ENCODE measurements at places on chromosomes 7 and 10.

GRCh38 chr7:149872419-149873073, 1.2 kb upstream of the ATP6V0E2 start:
- peak; percentile 50 for DNase-seq

GRCh38 chr7:128948976-128949760, 11.4 kb downstream of the IRF5 start:
- no peak for DNase-seq

DNA sequence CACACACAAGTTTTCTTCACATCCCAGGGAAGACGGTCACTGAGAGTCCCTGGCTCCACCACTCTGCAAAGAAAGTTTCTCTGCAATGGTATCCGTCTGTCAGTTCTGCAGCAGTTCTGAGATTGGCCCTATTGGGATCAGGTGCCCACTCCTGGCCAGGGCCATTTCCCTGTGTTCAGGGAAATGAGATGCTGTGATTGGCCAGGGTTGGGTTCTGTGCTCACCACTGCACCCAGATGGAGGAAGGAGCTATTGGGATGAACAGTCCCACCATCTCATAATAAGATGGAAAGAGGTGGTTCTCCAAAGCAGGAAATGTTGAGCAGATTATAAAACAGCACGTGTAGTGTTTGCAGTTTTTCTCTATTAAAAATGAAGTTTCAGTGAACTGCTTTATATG, 13.3 kb upstream of the PIP4K2A start:
- DNase-seq: no peak

DNA sequence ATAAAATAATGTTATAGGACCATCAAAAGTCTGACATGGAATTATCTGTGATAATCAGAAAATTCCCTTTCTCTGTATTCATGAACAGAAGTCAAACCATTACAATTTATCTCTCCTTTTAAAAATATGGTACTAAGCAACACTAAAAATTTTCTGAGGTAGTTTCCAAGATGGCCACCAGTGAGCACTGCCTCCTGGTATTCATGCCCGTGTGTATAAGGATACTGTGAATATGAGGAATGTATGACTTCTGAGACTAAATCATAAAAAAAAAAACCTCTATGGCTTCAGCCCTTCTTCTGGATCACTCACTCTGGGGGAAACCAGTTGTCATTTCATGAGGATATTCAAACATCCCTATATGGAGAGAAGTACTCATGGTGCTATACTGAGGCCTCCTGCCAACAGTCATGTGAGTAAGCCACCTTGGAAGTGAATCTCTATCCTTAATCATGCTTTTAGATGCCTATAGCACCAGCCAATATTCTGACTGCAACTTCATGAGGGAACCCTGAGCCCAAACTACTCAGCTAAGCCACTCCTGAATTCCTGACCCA, 41.1 kb downstream of the SIRT1 start:
- DNase-seq: no peak

DNA sequence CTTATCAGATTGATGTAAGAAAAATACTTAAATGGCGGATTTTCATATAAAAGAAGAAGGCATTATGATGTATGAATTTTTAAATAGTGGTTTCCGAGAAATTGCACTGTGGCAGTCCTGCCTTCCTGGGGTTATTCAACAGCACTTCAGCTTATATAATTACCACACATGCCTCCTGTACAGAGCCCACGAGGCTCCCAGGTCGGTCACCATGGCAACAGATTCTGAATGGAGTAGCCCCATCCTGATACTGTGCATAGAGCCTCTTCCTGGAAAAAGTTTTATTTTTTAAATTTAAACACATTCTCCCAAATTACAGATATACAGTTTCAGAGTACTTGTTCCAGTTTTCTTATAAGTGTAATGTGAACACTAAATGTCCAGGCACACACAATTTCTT, 15.9 kb upstream of the ASB4 start:
- DNase-seq: no peak

GRCh38 chr10:131905603-131906268, 4.9 kb downstream of the PPP2R2D start:
- no peak for DNase-seq

- peak; percentile 23 for DNase-seq
Observed at GRCh38 chr7:92854501-92855238, 18.3 kb upstream of the CDK6 start.

GRCh38 chr10:73935895-73936294, 25.0 kb downstream of the PLAU start:
- no peak for DNase-seq

GRCh38 chr7:94059746-94060145, 55.6 kb upstream of the BET1 start:
- no peak for DNase-seq

DNA sequence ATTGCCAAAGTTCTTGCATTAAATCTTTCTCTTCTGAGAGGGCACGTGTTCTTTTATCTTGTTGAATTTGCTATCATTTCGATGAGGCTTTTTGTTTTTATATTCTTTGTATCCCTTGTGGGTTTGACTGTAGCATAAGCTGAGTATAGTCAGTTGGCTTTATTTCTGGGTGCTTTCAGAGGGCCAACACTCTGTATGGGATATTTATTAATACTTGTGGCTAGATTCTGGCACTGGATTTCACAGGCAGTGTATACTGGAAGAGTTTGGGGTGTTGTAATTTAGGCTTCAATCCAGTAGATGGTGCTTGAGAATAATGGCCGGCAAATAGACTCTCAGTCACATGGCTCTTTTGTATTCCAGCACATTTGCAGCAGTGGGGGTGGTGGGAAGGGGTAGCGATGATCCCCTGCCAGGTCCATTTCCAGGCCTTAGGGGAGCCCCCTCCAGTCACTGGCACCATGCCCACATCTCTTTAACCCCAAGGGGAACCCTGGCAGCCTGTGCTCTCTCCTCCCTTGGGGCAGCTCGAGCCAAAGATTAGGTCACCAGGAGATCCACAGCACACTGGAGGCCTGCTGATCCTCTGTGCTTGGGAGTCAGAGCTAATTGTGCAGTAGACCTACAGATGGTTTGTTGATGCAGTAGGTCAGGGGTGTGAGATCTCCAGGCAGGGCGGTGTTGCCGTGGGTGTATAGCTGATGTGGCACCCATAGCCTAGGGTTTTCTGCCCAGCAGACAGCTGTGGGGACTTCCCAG, 81.8 kb downstream of the PTPN20 start:
- DNase-seq: no peak

GRCh38 chr10:12327074-12327473, 22.3 kb upstream of the CAMK1D start:
- DNase-seq: no peak

DNA sequence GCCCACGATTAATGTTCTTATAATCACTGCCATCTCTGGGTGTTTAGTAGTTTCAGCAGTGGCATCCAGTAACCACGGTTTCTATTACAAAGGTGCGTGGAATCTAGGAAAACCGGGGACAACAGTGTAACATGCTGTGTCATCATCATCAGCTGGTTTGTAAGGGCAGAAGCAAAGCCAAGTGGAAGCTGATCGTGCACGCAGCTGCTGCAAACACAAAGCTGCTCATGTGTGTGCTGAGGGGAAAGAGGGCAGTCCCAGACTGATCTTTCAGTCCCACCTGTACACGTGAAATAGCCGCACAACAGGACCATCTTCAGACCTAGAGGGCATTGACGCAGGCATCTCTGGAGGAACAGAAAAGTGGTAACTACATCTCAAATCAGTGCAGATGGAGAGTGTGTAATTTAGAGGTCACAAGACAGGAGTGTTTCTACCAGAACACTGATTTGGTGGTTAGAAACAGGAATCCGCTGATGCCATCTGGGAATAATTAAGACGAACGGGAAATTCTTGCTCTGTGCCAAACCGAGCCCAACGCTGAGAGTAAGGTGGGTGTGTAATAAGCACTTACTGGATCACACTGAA, 13.4 kb downstream of the ANKRD16 start:
- DNase-seq: no peak

GRCh38 chr10:100614429-100615095, 78.8 kb downstream of the HIF1AN start:
- no peak for DNase-seq
